ENCODE measurements at places on chromosomes 6 and 20.

DNA sequence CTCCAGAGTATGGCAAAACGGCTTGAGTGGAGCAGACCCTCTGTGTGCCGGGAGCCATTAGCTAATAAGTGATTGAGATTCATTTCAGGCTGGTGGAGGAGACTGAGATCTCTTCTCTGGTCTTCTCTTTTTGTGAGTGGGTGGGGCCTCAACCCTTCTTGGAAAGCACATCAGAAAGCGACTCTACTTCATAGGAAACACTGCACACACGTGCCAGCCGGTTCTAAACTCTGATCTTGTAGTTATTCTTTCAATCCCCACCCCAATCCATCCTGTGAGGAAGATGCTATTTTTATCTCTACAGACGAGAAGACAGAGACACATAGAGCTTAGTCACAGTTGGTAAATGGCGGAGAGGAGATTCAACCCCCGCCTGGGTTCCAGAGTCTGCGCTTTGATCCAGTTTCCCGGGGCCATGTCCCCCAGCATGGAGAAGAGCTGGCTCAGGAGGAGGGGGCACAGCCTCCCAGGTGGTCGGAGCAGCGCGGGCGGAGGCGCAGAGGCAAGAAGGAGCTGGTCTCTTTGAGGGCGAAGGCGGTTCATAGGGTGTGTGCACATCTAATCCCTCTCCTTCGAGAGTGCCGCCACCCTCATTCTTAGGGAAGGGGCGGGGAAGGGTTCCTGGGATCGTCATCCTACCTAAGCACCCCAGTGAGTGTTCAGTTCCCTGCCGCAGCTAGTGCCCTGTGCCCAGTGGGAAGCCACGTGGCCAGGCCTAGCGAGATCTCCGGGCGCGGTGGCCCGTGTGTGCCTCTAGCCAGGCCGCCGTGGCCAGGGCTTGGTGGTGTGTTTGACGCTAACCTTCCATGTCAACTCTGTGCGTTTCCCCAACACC is 49.0 kb upstream of the TAGAP start:
- H3K27me3 ChIP-seq, result no peaks in the 10 kb centered on the region
- no peaks in the 10 kb centered on the region for H3K4me1 ChIP-seq
- no peak overlapping the region for H3K4me3 ChIP-seq
- H3K36me3 ChIP-seq, result no peaks in the 10 kb centered on the region

- no peak for DNase-seq
- no peak overlapping the region for H3K4me3 ChIP-seq
- H3K27me3 ChIP-seq, result no peaks in the 10 kb centered on the region
- H3K27ac ChIP-seq, result no peak overlapping the region
- H3K36me3 ChIP-seq, result no peaks in the 10 kb centered on the region
Observed at GRCh38 chr6:6635869-6636268, 47.3 kb downstream of the LY86 start.

DNA sequence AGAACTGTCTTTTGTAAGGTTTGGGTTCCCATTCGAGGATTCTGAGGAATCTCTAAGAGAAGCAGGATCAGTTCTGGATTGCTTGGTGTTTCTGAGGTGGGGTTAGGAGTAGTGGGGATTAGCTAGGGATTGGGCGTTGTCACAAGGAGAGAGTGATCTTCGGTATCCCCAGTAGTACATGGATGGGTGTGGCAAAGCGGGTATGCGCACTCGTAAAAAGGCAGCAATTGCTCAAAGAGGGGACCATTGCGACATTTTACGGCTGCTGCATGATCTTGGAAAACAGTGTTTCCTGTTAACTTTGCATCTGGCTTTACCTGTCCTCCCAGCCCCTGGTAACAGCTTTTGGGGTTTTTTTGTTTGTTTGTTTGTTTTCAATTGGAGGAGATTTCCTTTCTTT is 9.7 kb upstream of the ZSCAN9 start:
- no peaks in the 10 kb centered on the region for H3K27me3 ChIP-seq
- H3K4me3 ChIP-seq, result no peak overlapping the region
- no peaks in the 10 kb centered on the region for H3K4me1 ChIP-seq
- no peak for DNase-seq

GRCh38 chr6:53735896-53736295 is 58.9 kb upstream of the LRRC1 start:
- H3K27me3 ChIP-seq, result no peaks in the 10 kb centered on the region
- peaks cover 1% of the 10 kb centered on the region for H3K4me1 ChIP-seq
- no peaks in the 10 kb centered on the region for H3K36me3 ChIP-seq

DNA sequence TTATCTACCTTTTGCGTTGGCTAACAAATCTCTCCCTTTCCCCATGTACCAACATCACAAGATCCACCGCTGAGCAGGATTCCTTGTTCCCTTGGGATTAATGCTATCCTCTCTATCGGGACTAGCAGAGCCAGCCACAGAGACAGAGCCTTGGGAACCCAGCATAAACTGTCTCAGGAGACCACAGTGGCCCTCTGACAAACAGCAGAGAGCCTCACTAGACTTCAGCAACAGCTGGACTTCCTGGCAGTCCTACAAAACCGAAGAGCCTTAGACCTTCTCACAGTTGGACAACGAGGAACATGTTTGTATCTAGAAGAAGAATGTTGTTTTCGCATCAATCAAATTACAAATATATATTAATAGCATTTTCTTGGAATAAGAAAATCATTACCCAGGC is 39.6 kb upstream of the POU5F1 start:
- H3K27ac ChIP-seq, result no peak overlapping the region
- no peaks in the 10 kb centered on the region for H3K27me3 ChIP-seq
- H3K4me3 ChIP-seq, result no peak overlapping the region

- H3K4me3 ChIP-seq, result no peak overlapping the region
- no peak overlapping the region for H3K27ac ChIP-seq
- H3K36me3 ChIP-seq, result no peaks in the 10 kb centered on the region
- no peaks in the 10 kb centered on the region for H3K4me1 ChIP-seq
- no peak for DNase-seq
Observed at GRCh38 chr6:112178846-112179245, 75.5 kb downstream of the LAMA4 start.

GRCh38 chr6:125188037-125188436 is 34.5 kb downstream of the TPD52L1 start:
- H3K4me1 ChIP-seq, result no peaks in the 10 kb centered on the region
- DNase-seq, result no peak
- H3K27me3 ChIP-seq, result no peaks in the 10 kb centered on the region
- H3K27ac ChIP-seq, result no peak overlapping the region
- no peaks in the 10 kb centered on the region for H3K36me3 ChIP-seq

DNA sequence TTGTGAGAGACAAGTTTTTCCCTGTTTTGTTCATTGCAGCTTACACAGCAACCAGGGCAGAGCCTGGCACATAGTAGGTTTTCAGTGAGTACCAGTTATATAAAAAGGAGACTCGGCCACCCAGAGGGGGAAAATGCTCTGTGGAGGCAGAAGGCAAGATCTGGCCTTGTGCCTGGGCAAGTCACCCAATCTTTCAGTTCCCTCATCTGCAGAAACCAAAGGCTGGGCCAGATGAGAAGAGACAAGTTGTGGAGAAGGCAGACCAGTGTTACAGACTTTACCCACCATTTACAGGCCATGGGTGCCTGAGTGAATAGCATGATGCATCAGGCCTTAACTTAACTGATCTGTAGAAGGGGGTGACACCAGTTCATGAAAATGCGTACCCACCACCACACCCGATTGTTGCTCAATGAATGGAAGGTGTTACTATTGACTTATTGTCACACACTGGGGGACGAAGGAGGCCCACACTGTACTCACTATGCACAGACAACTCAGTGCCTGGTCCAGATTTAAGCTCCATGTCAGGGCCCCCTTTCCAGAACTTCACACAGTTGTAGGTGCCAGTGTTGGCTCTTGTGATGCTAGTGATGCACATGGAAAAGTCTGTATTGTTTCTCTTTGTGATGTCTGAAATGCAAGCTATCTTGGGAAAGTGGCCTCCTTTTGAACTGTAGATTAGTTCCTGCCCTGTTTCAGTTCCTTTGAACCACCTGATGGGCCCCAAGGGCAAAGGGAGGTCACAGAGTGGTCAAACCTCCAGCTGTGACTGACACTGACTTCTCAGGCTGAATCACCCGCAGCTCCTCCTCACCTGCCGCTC is 64.3 kb upstream of the SIRPG start:
- H3K4me1 ChIP-seq, result no peaks in the 10 kb centered on the region
- H3K36me3 ChIP-seq, result no peaks in the 10 kb centered on the region
- no peak overlapping the region for H3K27ac ChIP-seq
- H3K27me3 ChIP-seq, result no peaks in the 10 kb centered on the region
- DNase-seq, result no peak
- no peak overlapping the region for H3K4me3 ChIP-seq

DNA sequence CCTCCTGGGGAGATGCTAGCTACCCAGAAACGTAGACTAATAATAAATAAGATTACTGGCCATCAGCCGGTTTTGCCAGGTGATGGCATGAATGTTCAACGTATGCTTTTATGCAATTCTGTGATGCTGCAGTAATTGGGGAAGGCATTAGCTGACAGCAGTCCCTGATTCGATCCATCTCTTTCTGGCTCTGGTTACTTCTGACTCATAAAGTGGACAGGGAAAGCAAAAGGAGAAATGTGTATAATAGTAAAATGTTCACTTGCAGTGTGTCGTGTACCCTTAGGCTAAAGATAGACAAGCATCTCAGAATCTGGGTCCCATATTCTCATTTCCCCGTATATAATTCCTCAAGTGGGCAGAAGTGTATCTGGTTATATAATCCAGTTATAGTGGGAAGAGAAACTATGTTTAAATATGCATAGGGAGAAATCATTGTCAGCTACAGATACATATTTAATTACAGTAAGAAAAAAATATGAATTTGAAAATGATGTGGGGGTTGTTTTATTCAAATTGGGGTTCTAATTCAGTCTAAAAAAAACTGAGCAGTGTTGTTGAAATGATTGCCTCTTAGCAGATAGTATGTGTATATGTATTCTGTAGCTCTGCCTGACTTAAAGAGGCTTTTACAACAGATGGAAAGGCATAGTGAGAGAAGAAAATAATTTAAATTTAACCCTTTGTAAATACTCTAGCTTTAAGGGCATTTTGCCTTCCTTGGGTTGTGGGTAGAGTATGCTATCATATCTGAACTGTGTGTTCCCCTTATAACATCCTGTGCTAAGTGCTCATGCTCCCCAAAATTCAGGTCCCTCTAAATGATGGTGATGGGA is 40.6 kb downstream of the DOK5 start:
- H3K4me1 ChIP-seq, result no peaks in the 10 kb centered on the region
- no peak overlapping the region for H3K4me3 ChIP-seq
- no peaks in the 10 kb centered on the region for H3K27me3 ChIP-seq
- no peaks in the 10 kb centered on the region for H3K36me3 ChIP-seq
- H3K27ac ChIP-seq, result no peak overlapping the region
